Psoas muscle (tissue), 8 donors: ENCODE measurements at places on chromosomes 7 and 10. TPM values are rescaled to one million over a fixed set of nuclear protein-coding genes. Genes with fewer than 3 reads are reported as not detected.
A peak's percentile ranks its signal among the peaks of the same experiment; 100 is the strongest.

- DNase-seq, result no peak
Measured at GRCh38 chr7:10463701-10464100, 510.0 kb upstream of the PHF14 start.

DNA sequence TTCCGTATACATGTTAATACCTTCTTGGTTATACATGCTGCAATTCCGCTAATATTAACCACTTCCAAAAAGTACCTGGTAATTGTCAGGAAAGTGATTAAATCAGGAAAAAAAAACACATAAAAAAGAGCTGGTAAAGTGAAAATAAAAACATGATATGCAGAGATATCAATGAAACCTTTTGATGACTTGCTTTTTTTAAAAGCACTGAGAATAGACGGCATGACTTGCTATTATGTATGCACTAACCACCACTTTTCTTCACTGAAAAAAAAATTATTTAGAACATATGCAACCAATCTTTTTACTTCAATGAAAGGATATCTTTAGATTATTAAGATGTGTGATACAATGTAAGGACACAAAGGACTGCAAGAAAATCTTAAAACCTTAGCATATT is 163.0 kb downstream of the KMT2E start:
- DNase-seq, result no peak

GRCh38 chr10:665579-666091 is 23.8 kb downstream of the DIP2C start:
- DNase-seq, result no peak

DNA sequence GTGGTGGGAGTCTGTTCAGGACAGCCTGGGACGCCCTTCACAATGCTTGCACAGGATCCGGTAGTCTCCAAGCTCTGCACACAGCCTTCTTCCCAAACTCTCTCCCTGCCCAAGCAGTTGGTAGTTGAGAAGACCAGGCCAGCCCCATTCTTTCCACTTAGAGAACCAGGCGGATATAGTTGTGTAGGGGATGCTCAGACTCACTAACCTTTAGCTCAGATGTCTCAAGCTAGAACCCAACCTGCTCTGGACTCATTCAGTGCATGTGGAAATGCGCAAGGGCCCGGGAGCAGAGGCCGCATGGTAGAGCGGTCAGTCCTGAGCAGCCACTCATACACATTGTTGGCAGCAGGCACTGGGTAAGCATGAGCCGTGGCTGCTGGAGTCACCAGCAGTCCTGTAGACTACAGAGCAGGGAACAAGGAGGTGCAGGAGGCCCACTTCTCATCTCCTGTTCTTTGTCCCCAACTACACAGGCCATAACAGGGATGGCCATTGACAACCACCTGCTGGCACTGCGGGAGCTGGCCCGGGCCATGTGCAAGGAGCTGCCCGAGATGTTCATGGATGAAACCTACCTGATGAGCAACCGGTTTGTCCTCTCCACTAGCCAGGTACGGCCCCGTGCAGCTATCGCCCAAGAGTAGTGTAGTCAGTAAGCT is 17.2 kb upstream of the C10orf53 start:
- no peak for DNase-seq

DNA sequence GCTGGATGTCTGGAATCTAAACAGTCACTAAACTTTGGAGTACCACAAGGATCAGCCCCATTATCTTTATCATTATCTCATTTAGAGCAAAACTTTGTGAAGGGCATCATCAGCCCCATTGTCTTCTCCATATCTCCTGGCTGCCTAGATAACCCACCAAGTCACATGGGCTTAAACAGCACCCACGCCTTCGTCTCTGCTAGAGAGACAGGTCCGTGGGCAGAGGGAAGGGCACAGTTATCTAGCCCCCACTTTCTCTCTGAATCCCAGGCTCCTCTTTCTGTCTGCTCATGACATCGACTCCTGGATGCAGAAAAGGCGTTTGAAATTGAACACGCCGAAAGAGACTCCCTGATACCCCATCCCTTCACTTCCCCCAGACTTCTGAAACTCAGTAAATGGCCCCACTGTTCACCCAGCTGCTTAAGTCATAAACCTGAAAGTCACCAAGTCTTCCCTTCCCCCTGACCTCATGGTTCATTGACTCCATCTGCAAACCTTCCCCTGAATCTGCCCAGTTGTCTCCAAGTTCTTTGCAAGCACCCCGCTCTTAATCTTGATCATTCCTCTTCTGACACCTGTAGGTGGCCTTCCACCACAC is 20.9 kb upstream of the PARD3 start:
- DNase-seq, result no peak

FEZF1 gene
- polyA plus RNA-seq, result not detected

- peak; percentile 18 for DNase-seq
Measured at GRCh38 chr10:115001506-115002381, 63.7 kb downstream of the TRUB1 start.

NKX2-3 gene
- polyA plus RNA-seq, result not detected

DNA sequence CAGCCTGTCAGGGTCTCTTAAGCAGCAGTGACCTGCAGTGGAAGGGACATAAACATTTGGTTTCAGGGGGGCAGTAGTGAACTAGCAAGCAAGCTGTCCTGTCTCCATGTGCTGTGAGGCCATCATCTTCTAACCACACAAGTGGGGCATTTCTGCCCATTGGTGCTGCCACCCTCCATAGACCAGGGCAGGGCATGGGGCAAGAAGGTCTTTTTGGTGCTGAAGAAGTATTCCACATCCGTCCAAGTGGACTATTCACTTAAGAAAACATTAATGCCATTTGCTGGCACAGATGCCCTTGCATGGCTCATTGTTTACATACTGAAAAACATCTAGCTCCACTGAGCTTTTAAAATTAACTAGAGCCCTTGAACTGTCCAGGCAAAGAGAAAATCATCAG is 35.8 kb downstream of the ALOX5 start:
- DNase-seq, result no peak

FGL2 gene
- 3.8 TPM for polyA plus RNA-seq

DNA sequence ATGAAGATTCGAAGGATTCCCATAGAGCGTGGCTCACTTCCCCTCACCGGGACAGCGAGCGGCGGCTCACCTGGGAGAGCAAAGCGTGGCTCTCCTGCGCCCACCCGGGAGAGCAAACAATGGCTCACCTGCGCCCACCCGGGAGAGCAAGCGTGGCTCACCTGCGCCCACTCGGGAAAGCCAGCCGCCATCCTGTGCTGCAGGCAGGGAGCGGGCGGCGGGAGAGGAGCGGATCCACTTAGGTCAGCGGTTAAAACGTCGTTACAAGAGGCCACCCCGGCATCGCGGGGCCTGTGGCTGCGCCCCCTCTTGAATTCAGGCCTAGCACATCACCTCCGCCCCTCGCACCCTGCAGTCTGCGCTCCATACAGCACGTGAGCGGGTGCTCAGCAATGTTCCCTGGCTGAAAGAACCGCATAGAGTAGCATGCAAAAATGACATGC is 461 bp upstream of the FIGNL1 start:
- peak; percentile 59 for DNase-seq

DNA sequence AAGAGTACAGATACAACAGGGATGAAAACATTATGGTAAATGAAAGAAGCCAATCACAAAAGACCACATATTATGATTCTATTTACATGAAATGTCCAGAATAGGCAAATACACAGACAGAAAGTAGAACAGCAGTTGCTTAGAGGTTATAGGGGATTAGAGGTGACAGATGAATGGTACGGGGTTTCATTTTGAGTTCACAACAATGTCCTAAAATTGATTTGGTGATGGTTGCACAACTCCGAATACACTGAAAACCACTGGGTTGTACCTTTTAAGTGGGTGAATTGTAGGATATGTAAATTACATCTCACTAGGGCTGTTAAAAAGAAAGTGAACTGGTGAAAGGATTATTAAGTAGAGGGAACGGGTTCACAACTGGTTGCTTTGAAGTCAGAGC is 76.3 kb upstream of the MRLN start:
- no peak for DNase-seq

DNA sequence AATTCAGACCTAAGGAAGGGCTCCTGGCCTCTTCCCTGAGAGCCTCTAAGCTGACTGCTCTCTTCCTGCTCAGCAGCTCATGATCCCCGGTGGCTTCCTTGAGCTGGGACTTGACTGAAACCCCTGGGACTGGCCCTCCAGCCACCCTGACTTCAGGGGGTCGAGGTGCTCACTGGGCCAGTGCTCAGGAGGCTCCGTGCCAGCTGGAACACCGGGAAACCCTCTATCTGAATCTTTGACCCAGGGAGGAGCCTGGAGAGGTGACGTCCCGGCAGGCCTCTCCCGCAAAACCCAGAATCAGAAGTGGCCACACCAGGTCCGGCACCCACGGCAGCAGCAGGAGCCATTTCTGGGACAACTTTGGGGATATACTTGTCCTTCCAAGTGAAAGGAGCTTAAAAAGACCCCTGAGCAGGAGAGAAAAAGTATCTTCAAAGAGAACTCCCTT is 110.7 kb downstream of the WDR37 start:
- DNase-seq, result no peak

DNA sequence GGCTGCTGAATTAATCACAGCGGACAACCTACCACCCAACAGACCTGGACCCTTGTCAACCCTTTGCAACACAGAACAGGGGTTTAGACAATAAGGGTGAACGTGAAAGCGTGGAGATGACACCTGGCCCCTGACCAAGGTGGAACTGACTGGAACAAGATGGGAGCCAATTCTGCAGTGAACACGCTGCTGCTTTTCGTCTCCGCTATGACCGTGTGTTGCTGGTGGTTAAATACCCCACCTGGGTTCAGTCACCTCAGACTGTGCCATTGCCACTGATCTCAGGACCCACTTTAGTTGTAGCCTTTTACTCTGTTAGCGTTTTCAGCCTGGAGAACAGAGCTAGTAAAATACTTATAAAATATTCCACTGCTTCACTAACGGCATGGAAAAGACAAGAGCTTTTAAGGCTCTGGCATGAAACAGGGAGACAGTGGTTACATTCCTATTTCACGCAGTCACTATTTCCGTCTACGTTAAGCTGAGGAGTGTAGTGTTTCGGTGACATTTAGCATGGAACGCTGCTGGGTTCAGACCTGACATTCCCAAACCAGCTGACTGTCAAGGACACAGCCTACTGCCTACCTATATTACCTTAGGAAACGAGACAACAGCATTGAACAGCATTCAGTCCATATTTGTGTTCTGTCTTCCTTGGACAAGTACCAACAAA is 119.5 kb upstream of the PRSS1 start:
- no peak for DNase-seq

CRYGN gene
- not detected for polyA plus RNA-seq

- DNase-seq, result peak; percentile 86
Measured at GRCh38 chr10:29969255-29970011, 90.0 kb downstream of the JCAD start.

FAM237B gene
- not detected for polyA plus RNA-seq

DNA sequence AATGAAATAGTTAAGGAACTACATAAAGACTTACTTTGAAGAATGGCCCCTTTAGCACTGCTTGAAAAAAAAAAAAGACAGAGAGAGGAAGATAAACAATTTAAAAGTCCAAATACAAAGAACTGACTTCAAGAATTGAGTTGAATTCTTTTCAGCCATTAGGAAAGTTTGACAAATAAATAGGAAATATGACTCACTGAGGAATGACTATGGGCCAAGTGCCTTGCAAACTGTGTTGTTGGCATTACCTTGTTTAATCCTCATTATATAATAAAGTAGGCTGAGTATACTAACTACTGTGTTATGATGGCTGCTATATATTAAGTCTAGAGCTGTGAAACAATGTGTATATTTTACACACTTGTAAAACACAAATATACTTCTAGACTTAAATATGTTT is 151.1 kb downstream of the ELMO1 start:
- DNase-seq, result no peak

DNA sequence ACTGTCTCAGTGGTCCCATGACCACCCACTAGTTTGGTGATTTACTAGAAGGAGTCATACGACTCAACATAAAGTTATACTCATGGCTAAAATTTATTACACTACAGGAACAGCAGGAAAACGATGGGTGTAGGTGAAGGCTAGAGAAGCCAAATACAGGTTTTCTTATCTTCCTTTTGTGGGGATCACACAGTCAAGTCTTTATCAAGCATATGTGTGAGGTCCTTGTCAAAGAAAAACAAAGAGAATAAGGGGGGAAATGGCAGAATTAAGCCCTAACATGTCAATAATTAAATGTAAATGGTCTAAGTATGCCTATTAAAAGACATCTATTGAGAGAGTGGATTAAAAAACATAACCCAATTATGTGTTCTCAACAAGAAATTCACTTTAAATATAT is 47.8 kb upstream of the UBN2 start:
- DNase-seq, result no peak

DNA sequence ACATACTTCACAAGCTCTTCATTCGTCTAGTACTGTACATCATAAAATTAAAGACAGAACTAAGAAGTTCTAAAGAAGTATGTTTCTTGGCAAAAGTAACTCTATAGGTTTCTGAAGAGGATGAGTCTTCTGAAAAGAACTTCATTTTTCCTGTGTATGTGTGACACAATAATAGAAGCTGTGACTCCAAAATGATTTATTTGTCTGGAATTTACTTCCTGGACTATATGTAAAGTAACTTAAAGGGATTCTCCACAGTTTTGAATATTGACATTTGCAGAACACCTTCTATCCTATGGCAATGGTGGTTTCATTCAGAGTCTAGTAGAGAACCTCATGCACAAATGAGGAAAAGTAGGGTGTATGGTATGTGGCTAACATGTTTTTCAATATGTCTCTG is 19.8 kb upstream of the CLDN12 start:
- no peak for DNase-seq

DNA sequence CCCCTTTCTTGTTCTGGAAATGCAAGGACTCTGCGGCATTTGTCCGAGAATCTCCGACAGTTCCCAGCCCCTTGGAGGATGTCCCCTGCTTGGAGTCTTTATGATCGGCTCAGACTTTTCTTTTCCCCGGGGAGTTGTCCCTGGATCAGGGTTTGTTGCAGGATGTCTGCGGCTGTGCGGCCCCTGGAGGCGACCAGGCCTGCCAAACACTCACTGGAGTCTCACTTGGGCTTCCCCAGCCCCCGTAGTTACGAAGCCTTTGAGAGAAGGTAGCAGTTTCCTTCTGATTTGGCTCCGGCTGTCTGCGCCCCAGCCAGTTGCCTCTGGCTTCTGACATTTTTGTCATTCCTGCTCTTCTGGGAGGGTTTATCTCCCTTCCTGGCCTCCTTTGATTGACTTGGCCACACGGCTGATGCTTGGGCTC is 16.1 kb downstream of the COL26A1 start:
- DNase-seq, result no peak

DNA sequence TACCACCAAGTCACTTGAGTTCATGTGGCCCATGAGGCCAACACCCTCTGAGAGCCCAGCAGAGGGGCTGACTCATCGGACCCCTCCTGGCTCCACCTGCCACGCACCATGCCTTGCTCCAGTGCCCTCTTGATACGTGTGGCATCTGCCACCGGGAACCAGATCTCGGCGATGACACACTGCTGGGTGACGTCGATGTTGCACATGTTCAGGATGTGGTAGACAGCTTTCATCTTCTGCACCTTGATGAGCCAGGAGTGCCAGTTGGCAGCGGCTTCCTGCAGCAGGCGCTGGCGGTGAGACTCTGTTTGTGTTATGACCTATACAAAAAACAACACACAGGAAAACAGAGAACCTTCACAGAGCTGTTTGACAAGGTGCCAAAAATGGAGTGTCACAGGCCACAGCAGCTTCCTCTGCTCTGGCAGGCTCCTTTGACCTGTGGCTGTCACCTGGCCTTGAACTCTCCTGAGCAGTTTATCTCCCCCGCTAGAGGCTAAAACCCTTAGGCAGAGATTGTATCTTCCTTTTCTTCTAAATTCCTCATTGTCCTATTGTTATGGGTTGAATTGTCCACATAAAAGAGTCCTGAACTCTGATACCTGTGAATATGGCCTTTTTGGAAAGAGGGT is 45.2 kb upstream of the TMEM213 start:
- peak; percentile 61 for DNase-seq
